Activated CD4-positive, alpha-beta T cell treated with anti-CD3 and anti-CD28 coated beads for 24 hours (primary cell): ENCODE measurements at places on chromosomes 4 and X.

DNA sequence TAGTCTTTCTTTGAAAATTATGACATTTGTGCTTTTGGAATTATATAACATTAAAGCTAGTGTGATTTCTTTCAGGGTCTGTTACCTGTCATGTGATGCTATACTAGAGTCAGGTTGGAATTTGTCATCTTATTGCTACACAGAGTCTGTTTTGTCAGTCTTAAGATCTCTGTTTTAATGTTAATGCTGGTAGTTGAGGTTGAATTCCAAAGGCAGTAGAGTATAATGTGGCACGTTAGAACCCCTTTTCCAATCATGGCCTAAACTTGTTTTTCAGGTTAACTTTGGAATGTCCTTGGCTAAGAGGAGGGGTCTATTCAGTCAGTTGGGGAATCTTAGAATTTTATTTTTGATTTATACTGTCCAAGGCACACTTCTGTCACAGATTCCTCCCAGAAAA lies 258.5 kb downstream of the PABPC4L start:
- no peak for DNase-seq

- no peak for DNase-seq
Observed at GRCh38 chr4:126354784-126355183, 1040.0 kb downstream of the FAT4 start.

- DNase-seq, result no peak
Observed at GRCh38 chr4:32472918-32473317, 1752.7 kb downstream of the PCDH7 start.

- DNase-seq, result no peak
Observed at GRCh38 chr4:2930758-2931511, 32.3 kb downstream of the NOP14 start.

- no peak for DNase-seq
Observed at GRCh38 chr4:74659576-74660411, 134.5 kb downstream of the BTC start.

GRCh38 chr4:54254116-54254914 lies 25.2 kb downstream of the PDGFRA start:
- no peak for DNase-seq

DNA sequence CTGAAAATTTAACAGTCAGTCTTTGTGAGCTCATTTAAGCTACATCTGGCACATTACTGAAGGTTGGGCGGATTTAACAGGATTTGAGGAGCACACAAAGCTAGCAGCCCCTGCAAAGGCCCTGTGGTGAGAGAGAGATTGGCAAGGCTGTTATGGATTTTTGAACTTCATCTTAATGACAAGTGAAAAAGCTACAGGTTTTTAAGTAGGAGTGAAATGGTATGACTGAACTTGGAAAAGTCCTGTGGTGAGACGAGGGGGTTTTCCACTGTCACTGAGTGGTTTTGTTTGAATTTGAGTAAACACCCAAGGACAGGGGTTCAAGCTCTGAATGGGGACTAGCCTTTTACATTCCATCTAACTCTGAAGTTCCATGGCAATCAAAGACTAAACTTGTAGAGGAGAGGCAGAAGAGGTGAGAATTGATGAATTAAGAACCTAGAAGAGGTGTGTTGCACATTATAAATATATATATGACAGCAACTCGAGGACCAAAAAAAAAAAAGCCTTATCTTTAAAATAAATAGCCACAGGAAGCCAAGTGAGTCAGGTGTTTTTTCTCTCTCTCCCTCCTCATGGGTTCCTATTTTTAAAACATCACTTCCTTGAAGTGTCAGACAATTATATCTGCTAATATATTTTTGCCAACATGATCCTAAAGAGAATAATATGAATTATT lies 47.8 kb upstream of the CLNK start:
- no peak for DNase-seq
